ENCODE measurements at places on chromosomes 7 and 10.

- peak; percentile 29 for DNase-seq
Observed at GRCh38 chr7:102300643-102301221, 14.1 kb downstream of the SH2B2 start.

DNA sequence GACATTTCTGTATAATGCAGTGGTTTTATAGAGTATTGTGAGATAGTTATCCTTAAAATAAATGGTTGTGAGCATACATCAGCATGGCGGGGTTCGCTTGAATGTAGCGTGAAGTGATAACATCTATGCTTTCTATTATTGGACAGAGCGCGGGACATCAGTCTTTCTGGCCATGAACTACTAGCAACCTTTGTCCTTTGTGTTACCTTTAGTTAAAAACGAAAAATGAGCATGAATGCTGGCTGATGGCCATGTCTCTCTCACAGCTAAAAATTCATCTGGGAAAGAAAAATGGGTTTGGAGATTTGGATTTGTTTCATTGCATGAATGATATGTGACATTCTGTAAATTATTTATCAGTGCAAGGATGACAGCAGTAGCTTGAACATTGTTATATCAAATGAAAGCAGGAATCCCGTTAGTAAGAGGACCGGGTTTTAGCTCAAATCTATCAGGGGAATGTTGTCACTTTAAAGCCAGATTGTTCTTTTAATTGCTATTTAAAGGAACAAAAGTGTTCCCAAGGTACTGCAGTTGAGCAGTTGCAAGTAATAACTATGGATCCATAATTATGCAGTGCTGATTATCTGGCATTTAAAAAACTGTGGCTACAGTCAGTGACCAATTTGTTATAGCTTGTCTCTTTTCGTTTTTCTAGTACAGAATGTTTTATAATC lies 131.0 kb downstream of the KAT6B start:
- no peak for DNase-seq

- no peak for DNase-seq
Observed at GRCh38 chr7:78794101-78794500, 659.4 kb downstream of the MAGI2 start.

- no peak for DNase-seq
Observed at GRCh38 chr7:121447911-121448300, 51.8 kb upstream of the FAM3C start.

- DNase-seq: no peak
Observed at GRCh38 chr7:30462179-30462578, 16.4 kb downstream of the NOD1 start.

DNA sequence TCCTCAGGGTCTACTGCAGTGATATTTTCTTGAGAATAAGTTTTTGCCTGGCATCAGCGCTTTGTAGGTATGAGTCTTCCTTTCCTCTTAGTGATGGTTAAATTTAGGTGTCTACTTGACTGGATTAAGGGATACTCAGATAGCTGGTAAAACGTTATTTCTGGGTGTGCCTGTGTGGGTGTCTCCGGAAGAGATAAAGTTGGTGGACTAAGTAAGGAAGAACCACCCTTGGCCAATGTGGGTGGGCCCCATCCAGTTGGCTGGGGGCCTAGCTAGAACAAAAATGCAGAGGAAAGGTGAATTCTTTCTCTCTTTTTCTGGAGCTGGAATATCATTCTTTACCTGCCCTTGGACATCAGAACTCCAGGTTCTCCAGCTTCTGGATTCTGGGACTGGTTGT lies 138.8 kb downstream of the ADCYAP1R1 start:
- DNase-seq: no peak

GRCh38 chr10:19947215-19947614 lies 131.0 kb downstream of the PLXDC2 start:
- DNase-seq: no peak

DNA sequence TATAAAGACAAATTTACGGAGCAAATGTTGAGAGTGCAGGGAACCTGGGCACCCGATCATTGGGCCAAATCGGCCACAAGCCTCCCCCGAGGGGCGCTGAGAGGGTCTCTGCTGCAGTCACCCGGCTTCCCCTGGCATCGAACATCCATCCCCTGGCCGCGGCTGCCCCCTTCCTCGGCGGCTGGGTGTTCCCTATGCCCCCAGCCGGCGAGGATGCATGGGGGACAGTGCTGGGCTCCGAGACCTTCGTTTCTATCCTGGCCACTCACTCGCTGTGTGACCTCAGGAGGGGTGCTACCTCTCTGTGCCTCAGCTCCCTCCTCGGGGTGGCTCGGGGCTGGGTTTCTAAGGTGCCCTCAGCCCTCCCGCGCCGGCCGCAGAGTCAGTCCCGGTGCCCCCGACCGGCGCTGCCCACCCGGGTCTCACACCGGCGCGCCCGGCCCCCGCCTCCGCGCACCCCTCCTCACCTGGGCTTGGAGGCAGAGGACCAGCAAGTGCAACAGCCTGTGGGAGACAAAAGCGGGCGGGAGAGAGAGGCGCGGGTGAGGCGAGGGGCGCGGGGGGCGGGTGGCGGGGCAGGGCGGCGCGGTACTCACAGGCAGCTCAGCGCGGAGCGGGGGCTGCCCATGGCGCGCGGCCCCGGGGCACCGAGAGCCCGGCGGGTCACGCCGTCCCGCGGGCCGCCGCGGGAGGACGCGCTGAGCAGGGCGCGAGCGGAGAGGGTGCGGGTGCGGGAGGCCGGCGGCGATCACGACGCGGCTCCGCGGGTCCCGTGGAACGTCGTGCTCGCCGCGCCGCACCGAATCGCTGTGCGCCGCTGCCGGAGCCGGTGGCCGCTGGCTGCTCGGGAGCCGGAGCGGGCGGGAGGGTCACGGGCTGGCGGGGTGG lies at the start of gene FGF8:
Gene FGF8, minus strand, starts transcription at position 842 of the 888 bp plus-strand sequence. Its CDS starts 214 bp downstream, at position 628.
- no peak for DNase-seq

DNA sequence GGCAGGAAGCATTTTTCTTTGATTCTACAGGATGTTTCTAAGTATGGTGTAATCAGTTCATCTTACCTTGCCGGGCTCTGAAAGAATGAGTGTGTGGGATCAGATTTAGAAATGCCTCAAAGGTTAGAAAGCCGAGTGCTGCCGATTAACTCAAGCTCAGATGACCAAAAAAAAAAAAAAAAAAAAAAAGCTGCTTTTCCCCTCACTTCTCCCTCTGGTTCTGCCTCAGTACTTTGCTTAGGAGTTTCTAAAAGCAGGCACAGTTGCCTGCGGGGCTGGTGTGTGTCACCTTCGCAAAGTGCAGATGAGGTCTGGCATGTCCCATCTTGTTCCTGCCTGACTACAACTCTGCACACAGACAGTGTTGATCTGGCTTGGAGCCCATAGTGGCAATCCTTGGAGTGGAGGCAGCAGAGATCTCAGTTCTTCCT lies 47.0 kb downstream of the KIAA1217 start:
- DNase-seq: no peak

DNA sequence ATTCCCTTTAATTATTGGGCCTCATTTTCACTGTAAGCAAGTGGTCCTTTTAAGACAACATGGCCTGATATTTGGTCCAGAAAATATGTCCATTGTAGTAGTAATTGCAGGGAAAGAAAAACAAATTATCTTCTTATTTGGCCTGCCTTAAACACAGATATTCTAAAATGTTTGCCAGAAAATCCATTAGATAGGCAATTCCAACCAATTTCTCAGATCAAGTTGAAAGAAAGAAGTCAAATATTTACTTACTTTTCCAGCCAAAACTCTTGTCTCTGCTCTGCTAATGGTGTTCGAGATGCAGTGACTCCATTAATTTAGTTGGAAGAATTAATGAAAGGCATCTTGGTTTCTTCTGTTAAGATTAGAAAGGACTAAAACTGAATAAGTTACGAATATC lies 757.3 kb upstream of the IGFBP3 start:
- no peak for DNase-seq

GRCh38 chr7:66055321-66055956 lies 20.2 kb upstream of the ASL start:
- DNase-seq: peak; percentile 68

Data from cardiac muscle cell (in vitro differentiated cells and primary cell).